Small intestine (tissue), 16 donors: ENCODE measurements at places on chromosomes 16 and 17. TPM values are rescaled to one million over a fixed set of nuclear protein-coding genes. Genes with fewer than 3 reads are reported as not detected.

CIBAR2 gene
- 0.19 TPM for polyA plus RNA-seq

ZMYND15 gene
- 2.0 TPM for polyA plus RNA-seq

PTGES3L gene
- 2.0 TPM for polyA plus RNA-seq

IKZF3 gene
- 0.67 TPM for polyA plus RNA-seq

CORO6 gene
- polyA plus RNA-seq: 7.3 TPM

ORAI3 gene
- 6.2 TPM for polyA plus RNA-seq

KRTAP3-1 gene
- not detected for polyA plus RNA-seq

ASPHD1 gene
- polyA plus RNA-seq: 5.0 TPM

TP53TG3B gene
- polyA plus RNA-seq: not detected

TBX4 gene
- polyA plus RNA-seq: not detected

FAM83G gene
- polyA plus RNA-seq: 17.1 TPM

HSD11B2 gene
- polyA plus RNA-seq: 129 TPM

LAT gene
- polyA plus RNA-seq: 11.0 TPM

KCTD13 gene
- polyA plus RNA-seq: 10.8 TPM

CFAP97D1 gene
- not detected for polyA plus RNA-seq

FOXJ1 gene
- 0.63 TPM for polyA plus RNA-seq

PYCARD gene
- 207 TPM for polyA plus RNA-seq

NOD2 gene
- 0.58 TPM for polyA plus RNA-seq

YBX2 gene
- polyA plus RNA-seq: 17.3 TPM

SLC5A10 gene
- 0.27 TPM for polyA plus RNA-seq

KCNJ2 gene
- polyA plus RNA-seq: 0.45 TPM

OR4D2 gene
- not detected for polyA plus RNA-seq

EMP2 gene
- polyA plus RNA-seq: 14.8 TPM

FAM171A2 gene
- polyA plus RNA-seq: not detected

AP1G1 gene
- polyA plus RNA-seq: 23.0 TPM

CALB2 gene
- polyA plus RNA-seq: not detected

OTOA gene
- polyA plus RNA-seq: not detected

BICDL2 gene
- polyA plus RNA-seq: 47.8 TPM

CES5A gene
- polyA plus RNA-seq: not detected

NFE2L1 gene
- polyA plus RNA-seq: 110 TPM

TOM1L1 gene
- 118 TPM for polyA plus RNA-seq

GPR142 gene
- 0.93 TPM for polyA plus RNA-seq

MFSD6L gene
- polyA plus RNA-seq: 0.81 TPM

KRTAP9-8 gene
- not detected for polyA plus RNA-seq

TBX6 gene
- 0.54 TPM for polyA plus RNA-seq

ETV4 gene
- 2.2 TPM for polyA plus RNA-seq

MT4 gene
- not detected for polyA plus RNA-seq

CACNG4 gene
- polyA plus RNA-seq: 0.51 TPM

DLX3 gene
- polyA plus RNA-seq: 1.4 TPM

GPRC5B gene
- 44.0 TPM for polyA plus RNA-seq

TNRC6C gene
- polyA plus RNA-seq: 5.1 TPM

CPNE7 gene
- 13.9 TPM for polyA plus RNA-seq

CA7 gene
- 45.9 TPM for polyA plus RNA-seq

PIRT gene
- 10.8 TPM for polyA plus RNA-seq

INCA1 gene
- polyA plus RNA-seq: 4.0 TPM

HASPIN gene
- polyA plus RNA-seq: not detected

HID1 gene
- 60.4 TPM for polyA plus RNA-seq
